Stimulated activated CD8-positive, alpha-beta memory T cell treated with anti-CD3 and anti-CD28 coated beads, Interleukin-7, amount 100 ng/mL, for 1 hour (primary cell): ENCODE measurements at places on chromosomes 12 and 14.

- DNase-seq: no peak
Observed at GRCh38 chr14:100586403-100587085, 673 bp downstream of the BEGAIN start.

- DNase-seq: no peak
Observed at GRCh38 chr12:117035287-117035686, 63.9 kb downstream of the TESC start.

GRCh38 chr14:89085231-89085731 is 260.8 kb downstream of the TTC8 start:
- DNase-seq: no peak

DNA sequence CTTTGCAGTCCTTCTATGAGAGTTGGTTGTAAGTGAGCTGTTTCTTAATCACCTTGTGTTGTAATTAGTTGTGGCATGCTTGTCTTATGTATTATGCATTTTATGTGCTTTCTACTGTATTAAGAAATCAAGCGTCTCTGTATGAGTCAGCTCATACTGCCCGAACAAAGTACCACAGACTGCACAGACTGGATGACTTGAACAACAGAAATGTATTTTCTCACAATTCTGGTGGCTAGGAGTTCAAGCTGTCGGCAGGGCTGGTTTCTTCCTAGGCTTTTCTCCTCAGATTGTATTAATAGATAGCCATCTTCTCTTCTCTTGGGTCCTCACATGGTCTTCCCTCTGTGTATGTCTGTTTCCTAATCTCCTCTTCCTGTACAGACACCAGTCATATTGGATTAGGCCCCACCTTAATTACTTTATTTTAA is 77.7 kb downstream of the FLRT2 start:
- no peak for DNase-seq

DNA sequence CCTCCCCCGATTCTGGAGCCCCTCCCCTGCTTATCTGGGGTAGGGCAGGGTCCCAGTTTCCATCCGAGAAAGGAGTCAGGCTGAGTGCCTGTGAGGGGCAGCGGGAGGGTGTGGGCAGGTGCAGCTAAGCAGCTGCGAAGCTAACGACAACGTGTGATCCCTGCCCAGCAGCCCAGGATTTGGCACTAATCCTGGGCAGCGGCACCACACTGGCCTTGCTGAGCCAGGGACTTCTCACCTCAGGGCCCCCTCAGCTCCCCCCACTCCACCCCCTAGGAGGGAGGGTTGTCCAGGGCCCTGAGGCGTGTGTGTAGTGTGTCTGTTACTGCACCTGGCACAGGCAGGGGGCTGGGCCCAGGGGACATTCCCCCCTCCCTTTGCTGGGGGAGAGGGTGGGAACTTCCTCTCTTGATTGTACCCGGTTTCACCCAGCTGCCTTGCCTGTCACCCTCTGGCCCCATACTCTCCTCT is 1.8 kb downstream of the SMIM41 start:
- no peak for DNase-seq

DNA sequence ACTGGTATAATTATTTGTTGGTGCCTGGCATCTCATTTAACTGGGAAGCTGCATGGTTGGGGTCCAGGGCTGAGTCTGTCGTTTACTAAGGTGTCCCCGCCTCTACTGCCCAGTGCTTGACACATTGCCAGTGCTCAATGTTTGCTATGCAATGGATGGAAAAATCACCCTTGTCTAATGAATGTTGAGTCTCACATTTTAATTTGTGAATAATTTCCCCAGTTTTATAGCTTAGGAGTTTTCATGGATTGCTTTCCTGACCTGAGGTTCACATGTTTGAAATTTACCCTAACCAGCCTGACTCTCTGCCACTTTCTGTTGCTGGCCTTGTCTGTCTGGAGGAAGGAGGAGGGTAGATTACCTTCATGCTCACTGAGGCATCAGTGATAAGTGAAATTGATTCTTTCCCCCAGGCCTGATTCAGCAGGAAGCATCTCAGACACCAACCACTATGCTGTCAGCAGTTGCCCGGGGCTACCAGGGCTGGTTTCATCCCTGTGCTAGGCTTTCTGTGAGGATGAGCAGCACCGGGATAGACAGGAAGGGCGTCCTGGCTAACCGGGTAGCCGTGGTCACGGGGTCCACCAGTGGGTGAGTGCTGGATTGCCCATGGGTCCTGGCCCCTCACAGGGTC is 2.4 kb downstream of the DHRS2 start:
- DNase-seq: no peak

DNA sequence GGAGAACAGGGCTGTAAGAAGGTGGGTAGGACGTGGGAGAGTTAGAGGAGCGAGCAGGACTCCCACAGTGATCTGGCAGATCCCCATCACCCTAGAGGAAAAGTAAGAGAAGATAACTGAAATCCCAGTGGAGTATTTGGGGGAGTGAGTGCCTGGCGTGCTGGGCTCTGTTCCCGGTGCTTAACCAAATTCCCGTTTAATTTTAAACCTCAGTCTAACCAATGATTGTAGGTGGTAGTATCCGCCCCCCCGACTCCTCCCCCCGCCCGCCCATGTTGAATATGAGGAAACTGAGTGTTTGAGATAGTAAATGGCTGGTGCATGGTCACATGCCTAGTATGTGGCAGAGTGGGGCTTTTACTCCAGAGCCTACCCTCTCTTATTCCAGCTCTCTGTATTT is 1.2 kb downstream of the TARBP2 start:
- DNase-seq: no peak

DNA sequence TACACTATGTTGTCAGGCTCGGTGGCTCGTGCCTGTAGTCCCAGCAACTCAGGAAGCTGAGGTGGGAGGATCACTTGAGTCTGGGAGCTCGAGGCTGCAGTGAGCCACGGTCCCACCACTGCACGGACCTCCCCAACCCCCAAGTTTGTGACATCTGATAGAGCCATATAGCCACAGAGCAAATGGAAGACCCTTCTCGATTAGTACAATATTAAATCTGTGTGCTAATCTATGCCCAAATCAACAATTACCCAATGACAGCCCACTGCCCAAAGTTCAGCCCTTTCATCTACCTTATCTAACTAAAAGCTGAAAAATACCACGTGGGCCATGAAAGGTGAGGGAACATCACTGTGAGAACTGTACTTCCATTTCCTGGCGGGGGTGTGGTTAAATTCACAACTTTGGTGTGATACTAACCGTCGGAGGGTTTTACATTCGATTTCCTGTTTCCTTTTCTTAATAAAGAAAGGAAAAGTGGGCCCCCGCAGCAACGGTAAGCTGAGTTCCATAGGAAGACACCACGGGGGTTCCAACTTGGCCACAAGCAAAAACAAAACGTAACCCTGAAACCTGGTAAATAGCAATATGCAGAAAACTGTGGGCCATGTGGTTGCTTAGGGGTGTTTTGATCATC is 31.2 kb upstream of the FOS start:
- DNase-seq: peak; percentile 27

- DNase-seq: no peak
Observed at GRCh38 chr14:22650046-22650739, 6.0 kb upstream of the OR6J1 start.

GRCh38 chr14:71799841-71800240 is 132.4 kb upstream of the RGS6 start:
- DNase-seq: no peak

DNA sequence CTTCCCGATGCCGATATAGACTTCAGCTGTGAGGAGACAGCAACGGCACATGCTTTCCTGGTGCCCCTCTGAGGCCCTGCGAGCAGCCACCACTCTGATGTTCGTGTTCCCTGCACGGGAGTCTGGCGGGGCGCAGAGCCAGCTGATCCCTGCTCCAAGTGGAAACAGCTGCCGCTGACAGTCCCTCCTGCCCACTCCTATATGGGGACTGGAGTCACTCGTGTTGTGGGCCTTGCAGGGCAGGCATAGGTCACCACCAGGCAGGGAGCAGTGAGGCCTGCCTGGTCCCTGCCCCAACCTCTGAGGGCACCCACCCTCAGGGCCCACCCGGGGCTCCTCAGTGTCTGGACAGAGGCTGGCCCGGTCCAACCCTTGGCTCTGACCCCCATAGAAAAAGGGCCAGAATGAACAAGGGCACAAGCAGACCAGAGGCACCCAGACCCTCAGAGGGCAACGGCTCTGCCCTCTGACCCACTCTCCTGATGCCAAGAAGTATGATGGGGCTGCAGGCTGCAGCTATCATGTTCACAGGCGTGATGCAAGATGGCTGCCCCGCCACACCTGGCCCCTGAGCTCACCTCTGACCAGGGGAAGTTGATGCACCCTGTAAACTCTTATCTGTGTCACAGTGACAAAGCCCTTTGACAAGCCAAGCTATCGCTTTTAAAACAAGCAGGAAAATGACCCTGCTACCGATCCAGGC is 181.6 kb downstream of the CALM1 start:
- DNase-seq: no peak

- no peak for DNase-seq
Observed at GRCh38 chr14:59103396-59103795, 85.1 kb upstream of the DAAM1 start.

- DNase-seq: no peak
Observed at GRCh38 chr12:46354802-46355199, 17.8 kb downstream of the SLC38A2 start.
